ENCODE measurements at places on chromosomes 5 and 9.

- DNase-seq, result no peak
Measured at GRCh38 chr5:143662020-143662419, 149.9 kb upstream of the HMHB1 start.

DNA sequence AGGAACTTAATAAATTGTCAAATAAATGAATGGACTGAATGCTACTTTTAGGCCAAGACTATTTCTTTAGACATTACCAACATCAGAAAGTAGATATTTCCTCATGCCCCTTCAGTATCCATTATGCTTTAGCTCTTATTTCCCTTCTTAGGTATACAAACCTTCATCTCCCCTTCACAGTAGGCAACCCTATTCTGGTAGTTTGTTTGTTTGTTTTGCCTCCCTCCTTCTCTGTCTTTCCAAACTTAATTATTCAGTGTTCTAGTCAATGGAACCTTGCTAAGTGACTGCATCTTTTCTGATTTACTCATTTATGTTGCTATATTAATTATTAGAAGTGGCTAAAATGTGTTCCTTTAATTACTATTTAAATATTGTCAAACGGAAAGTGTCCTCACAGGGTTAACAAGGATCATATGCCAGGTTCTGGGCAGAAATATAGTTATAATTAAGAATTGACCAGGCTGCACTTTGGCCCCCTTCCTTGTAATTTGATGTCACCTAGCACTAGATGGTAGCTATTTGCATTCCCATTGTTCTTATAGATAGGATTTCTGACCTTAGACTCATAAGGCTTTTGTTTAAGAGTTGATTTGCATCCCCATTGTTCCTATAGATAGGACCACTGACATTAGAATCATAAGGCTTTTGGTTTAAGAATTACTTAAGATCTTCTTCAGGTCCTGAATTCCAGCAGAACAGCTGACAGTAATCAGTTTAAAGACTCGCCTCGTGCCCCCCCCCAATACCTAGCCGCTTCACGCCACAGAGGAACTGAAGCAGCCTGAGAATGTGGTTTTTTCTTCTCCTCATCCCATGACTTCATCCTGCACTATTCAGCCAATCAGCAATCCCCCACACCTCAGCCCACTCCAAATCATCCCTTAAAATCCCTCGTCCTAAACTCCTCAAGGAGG, 84.4 kb upstream of the NUDT12 start:
- DNase-seq, result no peak

- DNase-seq, result no peak
Measured at GRCh38 chr9:122286764-122287163, 22.1 kb downstream of the MRRF start.

- no peak for DNase-seq
Measured at GRCh38 chr9:4167079-4167671, 132.7 kb downstream of the GLIS3 start.

DNA sequence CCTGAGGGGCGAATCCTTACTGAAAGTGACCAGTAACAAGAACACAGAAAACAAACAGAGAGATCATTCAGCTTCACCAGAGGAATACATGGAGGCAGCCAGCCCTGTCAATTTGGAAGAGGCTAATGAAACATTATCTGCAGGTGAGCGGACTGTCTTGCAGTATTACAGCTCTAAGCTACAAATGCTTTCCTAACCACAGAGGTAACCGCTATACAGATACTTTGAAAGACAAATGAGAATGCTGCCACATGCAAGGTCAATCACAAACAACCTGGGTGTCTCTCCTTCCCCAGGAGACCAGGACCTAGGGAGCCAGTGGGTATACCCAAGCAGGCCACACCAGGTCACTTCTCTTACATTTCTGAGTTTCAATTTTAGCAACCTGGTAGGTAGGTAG, 30.2 kb downstream of the EFNA5 start:
- no peak for DNase-seq

- no peak for DNase-seq
Measured at GRCh38 chr9:129022037-129022436, 6.1 kb downstream of the SH3GLB2 start.

DNA sequence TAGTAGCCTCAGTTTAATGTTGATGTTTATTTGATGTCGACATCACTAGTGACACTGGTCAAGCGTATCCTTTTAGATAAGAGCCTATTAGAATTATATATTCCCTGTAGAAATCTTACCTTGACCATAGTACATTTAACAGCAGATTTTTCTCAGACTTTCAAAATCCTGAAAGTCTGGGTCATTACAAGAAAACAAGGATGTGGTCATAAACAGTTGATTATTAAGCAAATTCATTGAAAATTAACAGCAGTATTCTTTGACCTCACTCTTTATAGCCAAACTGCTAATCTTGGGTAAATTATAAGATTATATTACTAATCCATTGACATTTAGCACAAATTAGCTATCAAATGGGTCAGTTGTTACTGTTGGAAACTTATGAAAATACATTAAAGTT, 83.4 kb downstream of the GHR start:
- DNase-seq, result no peak

GRCh38 chr9:91255327-91255726, 106.4 kb downstream of the AUH start:
- DNase-seq, result no peak

GRCh38 chr5:37184748-37185364, 64.3 kb downstream of the CPLANE1 start:
- peak; percentile 4 for DNase-seq

DNA sequence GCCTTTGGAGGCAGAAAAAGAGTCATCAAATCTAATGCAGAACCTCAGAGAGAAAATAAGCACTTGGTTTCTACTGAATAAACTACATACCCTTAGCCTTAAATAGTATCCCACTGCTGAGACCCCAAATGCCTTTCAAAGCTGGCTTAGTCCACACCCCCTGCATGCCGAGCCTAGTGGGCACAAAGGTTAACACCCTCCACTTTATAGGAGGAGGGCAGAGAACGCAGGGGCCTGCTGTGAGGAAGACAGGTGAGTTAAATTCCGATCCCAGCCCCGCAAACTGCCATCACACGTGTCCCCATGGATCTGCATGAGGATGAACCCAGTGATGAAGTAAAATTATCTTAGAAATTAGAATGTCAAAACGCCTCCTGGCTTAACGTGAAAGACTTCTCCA, 19.5 kb upstream of the HSD17B3 start:
- no peak for DNase-seq

- no peak for DNase-seq
Measured at GRCh38 chr5:75566710-75567309, 44.4 kb upstream of the ANKDD1B start.

DNA sequence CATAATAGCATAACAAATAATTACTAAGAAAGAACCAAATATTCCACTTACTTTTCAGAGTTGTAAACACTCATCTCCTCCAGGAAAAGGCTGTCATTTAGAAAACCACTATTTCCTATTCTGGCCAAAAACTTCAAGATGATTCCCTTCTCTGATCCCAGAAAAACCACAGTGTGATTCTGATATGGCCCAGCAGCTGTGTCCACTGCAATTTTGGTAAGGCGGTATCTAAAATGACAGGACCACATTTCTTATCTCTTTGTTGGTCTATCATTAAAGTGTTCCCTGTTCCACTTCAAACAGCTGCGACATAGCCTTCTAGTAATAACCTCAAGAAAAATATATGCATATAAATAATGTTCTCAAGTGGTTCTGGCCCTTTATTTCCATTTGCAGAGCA, 96.1 kb downstream of the SEMA6A start:
- no peak for DNase-seq

GRCh38 chr9:123422635-123423310, 66.8 kb downstream of the CRB2 start:
- DNase-seq, result no peak

GRCh38 chr5:25579111-25579510, 934.3 kb upstream of the CDH10 start:
- DNase-seq, result no peak

DNA sequence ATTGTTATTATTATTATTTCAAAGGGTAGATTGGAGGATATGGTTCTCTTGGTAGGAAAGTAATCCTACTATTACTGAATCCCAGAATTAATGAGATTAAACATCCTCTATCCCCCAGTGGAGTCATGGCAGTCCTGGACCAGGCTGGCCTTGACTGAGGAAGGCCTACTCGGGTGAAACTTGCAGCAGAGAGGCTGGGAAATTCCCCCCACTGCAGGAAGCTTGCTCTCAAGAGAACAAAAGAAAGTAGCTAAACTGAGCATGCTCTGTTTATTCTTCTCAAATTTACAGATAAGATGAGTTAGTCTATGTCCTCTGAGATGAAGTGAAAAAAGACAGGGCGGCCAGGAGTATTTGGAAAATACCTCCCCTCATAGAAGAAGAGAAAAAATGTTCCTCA, 233.9 kb upstream of the RPS23 start:
- DNase-seq, result no peak

- DNase-seq, result no peak
Measured at GRCh38 chr5:36724467-36725332, 118.3 kb downstream of the SLC1A3 start.

DNA sequence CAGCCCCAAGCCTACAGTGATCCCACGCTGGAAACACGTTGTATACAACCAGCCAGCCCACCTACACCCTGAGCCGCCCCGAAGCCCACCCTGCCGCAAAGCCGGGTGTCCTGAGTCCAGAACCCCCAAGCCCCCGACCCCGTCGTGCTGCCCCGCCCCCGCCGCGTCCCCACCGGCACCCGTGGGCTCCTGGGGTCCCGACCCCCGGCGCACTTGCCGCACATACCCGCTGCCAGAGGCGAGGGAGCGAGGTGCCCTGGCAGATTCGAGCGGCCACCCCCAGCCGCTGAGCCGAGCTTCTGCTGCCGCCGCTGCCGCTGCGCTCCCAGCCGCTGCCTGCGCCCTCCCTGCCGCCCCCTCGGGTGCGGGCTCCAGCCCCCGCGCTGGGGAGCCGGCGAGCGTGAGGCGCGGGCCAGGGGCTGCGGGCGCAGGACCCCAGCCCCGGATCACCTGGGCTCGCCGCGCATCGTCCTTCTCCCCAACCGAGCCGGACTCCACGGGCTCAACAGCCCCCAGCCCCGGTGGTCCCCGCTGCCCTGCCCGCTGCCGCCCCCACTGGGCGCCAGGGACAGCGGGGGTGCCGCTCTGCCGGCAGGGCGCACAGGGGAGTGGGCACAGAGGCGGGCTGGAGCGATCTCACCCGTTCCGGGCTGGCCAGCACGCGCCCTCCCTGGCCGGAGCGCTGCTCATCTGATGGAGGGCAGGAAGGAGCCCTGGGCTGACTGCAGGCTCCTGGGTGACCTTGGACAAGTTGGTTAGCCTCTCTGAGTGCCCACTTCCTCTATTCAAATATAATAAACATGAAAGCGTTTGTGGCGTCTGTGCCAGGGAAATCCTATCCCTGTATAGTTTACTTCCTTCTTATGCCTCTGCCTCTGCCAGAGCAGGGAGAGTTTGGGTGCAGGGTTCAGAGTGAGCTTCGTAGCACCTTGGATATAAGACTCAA, at the start of gene HTR4:
HTR4 (minus strand) TSS at position 692 of the 946 bp plus-strand sequence. CDS start 17,513 bp downstream, outside the sequence.
- no peak for DNase-seq

DNA sequence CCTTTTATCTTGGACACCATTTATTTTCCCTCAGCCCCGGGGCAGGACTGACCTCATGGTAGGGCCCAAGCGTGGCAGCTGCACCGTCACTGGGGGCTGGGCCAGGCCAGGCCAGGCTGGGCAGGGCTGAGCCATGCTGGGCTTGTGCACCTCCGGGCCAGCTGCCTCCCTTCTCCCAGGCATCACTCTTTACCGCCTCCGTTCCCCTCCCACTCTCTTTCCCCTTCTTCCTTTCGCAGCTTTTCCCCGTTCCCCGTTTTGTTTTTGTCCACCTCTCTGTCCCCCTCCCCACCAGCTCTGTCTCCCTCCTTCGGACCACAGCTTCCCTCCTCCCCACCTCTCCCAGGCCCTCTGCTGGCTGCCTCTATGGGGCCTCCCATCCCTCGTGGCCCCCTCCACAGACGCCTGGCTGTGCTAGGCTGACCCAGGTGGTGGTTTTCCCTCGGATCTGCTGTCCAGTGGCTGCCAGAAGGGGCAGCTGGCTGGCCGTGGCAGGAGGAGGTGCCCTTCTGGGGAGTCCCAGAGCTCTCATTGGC, 17.9 kb downstream of the FGF18 start:
- DNase-seq, result no peak

GRCh38 chr5:40489421-40489820, 190.3 kb upstream of the PTGER4 start:
- no peak for DNase-seq

- no peak for DNase-seq
Measured at GRCh38 chr9:35490155-35490909, 421 bp downstream of the RUSC2 start.

DNA sequence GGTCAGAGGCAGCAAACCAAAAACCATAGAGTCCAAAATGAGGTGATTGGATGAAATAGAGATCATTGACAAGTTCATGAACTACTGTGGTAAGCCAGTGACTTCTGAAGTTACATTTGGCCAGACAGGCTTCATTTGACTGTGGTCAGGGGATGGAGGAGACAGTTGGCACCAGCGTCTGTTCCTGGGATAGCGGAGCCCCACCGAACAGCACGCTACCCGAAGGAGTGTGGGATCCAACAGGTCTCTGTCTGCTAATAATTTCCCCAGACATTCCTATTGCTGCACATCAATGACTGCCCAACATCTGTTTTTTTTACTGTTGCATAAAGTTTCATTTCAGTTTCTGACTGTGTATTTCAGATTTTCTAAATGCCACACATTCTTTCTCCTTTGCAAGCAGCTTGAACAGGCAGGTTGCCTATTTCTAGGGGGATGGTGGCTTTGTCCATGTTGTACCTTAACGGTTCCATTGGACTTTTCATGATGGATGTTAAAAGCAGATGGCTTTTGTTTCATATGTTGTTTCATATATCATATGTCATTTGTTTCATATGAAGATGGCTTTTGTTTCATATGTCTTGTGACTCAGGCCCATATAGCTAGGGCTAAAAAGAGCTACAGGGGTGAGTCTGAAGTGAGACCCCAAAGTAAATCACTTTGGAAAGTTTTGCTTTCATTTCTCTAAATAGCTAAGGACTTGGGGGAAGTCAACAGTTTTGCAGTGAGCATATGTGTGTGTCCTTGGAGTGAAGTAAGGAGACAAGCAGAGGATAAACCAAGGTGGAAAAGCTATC, 180.8 kb downstream of the GOLPH3 start:
- DNase-seq, result no peak

DNA sequence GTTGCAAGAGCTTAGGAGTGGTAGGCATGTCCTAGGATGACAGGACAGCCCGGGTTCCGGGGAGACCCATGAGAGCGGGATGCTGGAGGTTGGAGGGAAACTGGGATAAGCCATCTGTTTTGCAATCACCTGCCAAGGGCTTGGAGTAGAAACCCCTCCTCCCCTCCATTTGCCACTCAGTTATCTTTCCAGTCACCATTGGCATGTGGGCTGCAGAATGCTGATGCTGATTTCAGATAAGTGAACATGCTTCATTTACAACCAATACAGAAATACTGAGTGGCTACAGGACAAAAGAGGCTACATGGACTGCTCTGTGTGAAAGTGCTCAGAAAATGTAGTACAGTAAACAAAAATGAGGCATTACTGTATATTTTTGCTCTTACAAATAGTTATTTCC, 93.4 kb upstream of the KIF2A start:
- DNase-seq, result no peak

GRCh38 chr9:14300040-14300439, 13.9 kb downstream of the NFIB start:
- no peak for DNase-seq

DNA sequence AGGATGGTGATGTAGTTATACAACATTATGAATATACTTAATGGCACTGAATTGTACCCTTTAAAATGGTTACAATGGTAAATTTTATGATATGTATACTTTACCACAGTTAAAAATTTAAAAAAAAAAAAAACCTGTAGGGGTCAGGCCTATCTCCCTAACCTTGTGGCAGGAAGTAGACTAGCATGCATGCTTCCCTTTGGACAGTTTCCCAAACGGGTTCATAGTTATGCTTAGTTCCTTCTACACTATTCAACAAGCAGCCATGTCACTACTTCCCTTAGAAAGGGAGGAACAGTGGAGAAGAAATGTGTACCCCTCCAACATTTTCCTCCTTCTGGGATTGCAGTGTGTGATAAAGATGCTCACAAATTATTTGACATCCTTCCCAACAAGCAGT, 32.5 kb downstream of the IDNK start:
- DNase-seq, result no peak
